Activated CD4-positive, alpha-beta T cell treated with anti-CD3 and anti-CD28 coated beads for 48 hours (primary cell): ENCODE measurements at places on chromosomes 2 and 18.

- DNase-seq = no peak
Observed at GRCh38 chr2:141555876-141556470, 574.8 kb downstream of the LRP1B start.

DNA sequence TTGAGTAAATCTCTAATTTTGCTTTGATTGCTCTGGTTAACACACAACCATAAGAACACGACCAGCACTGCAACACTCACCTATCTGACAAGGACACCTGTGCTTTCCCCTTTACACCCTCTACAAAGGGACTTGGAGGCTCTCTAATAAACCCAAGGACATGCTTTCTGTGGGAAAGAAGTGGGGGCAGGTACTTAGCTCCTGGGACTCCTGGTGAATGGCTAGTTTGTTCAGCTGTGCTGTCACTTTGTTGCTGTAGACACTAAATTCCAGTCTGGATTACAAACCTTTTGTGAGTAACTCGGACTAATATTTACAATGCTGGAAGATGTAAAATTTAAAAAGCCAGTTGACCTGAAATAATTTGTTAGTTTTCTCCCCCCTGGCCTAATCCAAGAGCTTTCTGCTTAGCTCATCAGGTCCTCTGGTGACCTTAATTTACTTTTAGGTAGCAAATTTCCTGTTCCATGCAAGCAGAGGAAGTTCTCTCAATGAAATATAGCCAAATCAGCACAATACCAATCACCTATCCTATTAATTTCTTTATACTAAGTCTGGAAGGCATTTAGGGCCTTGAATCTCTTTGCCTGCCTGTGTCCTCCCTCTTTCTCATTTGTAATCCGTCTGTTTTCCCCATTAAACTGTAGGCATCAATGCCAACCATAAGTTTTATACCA is 67.5 kb downstream of the PLCL1 start:
- DNase-seq = no peak

- DNase-seq = no peak
Observed at GRCh38 chr2:172256886-172257285, 154.2 kb upstream of the DLX2 start.

DNA sequence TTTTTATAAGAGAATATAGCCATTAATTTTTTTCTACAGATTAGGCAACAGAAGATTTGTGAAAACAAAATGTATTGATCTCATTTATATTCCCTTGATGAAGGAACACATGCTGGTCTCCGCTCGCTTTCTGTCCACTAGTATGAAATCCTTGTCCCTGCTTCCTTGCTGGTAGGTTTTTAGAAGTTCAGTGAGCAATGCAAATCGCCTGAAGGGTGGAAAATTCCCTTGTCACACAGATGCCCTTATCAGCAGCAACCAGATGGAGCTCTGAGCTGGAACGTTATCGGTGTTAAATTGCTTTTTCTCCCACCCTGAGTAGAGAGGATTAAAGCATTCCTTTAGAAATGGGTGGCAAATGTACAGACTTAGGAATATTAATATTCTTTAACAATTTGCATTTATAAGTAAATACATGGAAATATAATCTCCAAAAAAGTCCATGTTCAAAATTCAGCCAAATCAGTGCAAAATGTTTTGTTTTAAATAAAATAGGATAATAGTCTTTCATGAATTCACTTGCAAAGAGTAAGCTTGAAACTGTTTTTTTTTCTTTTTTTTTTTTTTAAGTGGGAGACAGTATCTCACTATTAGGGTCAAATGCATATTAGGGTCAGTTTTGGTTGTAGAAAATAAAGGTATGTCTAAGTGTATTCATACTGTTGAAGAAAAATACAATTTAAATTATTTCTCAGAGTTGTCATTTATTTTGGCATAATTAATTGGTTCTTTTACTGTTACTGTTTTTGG is 164.0 kb upstream of the MYO3B start:
- DNase-seq = no peak

GRCh38 chr18:8708670-8709069 is 3.3 kb downstream of the MTCL1 start:
- no peak for DNase-seq

DNA sequence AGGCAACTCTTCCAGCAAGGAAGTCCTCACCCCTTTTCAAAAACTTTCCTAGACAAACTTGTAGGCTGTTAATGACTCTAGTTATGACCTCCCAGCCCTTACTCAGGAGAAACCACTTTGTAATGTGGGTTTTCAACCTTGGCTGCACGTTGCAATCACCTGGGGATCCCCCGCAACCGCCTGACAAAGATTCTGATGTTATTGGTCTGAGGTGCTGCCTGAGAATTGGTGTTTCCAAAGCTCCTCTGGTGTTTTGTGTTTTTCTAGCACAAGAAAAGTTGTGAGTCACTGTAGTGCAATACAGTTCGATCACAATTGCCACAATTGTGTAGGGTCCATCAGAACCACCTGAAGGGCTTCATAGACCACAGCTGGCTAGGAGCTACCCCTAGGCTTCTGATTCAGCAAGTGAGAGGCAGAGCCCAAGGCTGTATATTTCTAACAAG is 121.6 kb downstream of the SP100 start:
- DNase-seq = peak; percentile 46

DNA sequence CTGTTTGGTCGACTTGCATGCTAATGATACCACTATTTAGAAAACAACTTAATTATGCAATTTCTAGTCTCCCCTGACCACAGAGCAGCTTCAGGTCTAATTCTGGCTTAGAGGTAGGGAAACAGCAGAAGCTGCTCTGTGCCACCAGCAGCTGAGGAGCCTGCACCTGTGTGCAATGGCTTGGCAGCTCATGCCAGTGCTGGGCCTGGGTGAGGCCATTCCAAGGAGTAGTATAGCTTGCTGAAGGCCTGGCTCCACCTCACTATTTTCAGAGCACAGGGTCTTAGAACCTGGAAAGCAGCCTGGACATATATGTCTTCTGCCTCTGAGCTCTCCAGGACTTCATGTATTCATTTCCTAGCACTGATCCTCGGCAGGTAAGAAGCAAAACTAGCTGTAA is 62.8 kb downstream of the SPRED2 start:
- DNase-seq = no peak
